ENCODE measurements at places on chromosomes 4 and X.

DNA sequence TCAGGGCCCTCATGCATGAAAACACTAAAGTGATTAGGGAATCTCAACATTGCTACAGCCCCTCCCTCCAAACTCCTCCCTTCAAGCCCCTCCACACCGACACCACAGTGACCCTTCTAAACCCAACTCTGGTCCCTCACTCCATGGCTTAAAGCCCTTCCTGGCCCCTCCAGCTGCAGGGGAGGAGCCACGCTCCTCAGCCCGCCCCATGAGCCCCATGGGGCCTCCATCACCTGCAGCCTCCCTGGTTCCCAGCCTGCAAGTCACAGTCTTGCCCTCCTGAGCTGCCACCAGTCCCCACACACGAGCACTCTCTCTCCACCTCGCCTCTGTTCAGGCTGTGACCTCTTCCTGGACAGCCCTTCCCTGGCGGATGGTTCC, 31.2 kb downstream of the PPP2R2C start:
- DNase-seq: no peak

DNA sequence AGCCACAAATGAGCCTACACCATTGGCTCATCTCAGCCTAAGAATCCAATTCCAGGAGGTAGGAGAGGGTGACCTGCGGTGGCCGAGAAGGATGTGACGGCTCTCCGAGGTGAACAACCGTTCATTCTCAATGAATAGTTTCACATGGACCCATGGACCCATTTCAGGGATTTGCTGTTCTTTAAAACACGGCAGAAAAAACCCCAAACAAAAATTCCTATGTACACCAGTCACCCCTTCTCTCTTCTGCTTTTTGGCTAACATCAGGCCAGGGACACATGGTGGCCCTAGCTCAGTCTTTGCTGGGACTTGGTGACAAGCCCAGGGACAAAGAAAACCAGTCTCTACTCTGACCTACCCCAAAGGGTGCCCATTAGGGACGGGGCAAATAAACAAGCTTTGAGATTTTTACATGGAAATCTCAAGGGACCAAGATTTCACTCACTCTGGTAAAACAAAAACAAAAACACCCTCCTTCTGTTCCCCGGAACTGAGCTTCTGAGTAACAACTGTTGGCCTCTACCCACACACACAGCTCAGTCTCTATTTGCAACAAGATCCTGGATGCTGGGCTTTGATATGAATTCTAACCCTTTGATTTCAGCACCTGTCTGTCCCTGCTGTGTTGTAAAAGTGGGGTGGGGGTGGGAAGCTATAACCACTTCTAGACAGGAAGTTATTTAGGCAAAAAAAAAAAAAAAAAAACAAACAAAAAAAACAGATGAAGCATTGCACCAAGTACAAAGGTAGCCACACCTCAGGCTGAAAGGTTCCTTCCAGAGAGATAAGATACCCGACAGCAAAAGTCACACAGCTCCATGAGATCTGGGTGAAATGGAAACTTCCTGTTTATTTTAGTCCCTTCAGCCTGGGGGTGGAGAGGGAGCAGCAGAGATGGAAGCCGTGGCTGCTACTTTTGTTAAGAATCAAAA, 49.0 kb downstream of the DDX3X start:
- DNase-seq: no peak

DNA sequence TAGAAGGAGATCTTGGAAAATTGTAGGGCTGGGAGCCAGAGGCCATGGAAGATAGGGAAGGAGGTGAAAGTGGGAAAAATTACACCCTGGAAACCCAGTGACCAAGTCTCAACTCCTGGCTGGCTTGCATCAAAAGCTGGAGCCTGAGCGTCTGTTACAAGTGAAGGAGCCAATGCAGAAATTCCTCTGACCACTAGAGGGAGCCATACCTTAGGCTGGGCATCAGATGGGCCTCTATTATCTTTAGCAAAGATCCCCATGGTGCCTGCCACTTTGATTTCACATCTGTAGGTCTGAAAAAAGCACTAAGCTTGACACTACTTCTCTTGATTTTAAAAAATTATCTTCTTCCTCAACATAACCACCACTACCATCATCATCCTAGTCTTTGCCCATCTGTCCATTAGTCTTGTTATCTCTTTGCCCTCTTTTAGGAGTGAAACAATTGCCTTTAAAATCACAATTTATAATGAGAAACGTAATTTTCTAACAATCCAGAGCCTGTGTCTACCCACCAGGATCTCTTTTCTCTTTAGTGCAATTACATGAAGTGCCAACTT, 62.9 kb downstream of the ANAPC4 start:
- DNase-seq: peak; percentile 14

DNA sequence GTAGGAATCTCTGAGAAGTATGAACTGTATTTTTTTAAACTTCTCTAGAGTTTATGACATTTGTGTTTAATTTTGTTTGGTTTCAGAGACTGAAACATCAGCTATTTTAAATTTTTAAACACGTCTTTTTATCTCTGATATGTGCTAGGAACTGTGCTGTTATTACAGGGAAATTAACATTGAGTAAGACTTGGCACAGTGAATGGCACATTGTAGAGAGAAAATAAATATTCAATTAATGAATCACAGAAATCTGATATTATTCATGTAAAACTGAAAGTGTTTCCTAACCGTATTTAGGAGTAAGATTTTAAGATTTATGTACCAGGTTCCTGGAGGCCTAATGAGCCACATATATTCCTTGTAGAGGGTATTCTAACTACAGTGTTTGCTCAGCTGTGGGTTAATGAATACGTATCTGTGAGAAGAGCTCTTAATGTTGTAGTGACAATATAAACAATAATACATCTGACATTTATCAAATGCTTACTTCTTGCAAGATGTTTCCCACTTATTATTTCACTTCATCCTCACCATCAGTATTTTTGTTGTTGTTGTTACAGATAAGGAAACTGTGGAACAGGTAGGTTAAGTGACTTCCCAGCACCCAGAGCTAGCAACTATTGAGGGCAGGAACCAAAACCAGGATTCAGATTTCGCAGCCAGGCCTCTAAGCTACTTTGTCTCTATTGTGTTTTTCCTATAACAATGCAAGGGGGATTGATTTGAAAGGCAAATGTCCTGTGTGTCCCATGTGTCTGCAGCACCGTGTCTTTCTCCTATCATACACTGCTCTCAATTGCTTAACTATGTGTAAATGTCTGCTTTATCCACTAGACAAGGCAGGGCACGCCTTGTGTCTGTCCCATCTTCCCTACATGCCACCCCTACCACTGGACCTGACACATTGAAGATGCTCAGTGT, 121.1 kb upstream of the FAM9C start:
- no peak for DNase-seq

- DNase-seq: no peak
Observed at GRCh38 chrX:9501362-9501761, 36.5 kb downstream of the TBL1X start.

Measured in AG04449 (cell line).